ENCODE measurements at places on chromosomes 6 and 20. TPM values are rescaled to one million over a fixed set of nuclear protein-coding genes. Genes with fewer than 3 reads are reported as not detected.

DNA sequence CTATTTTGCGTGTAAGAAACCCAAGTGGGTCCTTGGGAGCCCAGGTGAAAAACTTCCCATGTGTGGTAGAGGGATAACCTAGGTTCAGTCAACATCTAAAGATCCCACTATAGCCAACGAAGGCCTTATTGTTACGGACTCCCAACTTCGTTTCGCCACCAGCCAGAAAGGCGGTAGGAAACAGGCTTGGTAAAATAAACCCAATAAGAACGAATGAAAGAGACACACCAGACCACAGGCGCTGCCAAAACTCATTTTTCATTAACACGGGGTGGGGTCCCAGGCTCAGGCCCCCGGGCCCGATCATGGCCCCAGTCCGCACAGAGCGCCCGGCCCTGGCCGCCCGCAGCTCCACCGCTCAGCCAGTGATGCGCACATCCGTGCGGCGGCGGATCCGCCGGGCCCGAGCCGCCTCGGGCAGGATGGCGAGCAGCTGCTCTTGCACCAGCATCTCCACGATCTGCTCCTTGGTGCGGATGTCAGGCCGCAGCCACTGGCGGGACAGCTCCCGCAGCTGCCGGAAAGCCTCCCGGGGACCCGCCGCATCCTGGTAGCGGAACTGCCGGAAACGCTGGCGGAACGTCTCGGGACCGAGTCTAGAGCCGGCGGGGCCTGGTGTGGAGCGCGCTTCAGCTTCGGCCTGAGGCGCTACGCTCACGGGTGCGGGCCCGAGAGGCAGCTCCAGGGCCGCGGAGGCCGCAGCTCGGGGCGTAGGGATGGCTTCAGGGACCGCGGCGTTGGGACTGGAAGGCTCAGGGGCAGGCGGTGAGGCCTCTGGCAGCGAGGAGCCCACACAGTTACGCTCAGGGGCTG lies 709 bp downstream of the SCAND1 start:
- ATAC-seq = peak; percentile 24

DNA sequence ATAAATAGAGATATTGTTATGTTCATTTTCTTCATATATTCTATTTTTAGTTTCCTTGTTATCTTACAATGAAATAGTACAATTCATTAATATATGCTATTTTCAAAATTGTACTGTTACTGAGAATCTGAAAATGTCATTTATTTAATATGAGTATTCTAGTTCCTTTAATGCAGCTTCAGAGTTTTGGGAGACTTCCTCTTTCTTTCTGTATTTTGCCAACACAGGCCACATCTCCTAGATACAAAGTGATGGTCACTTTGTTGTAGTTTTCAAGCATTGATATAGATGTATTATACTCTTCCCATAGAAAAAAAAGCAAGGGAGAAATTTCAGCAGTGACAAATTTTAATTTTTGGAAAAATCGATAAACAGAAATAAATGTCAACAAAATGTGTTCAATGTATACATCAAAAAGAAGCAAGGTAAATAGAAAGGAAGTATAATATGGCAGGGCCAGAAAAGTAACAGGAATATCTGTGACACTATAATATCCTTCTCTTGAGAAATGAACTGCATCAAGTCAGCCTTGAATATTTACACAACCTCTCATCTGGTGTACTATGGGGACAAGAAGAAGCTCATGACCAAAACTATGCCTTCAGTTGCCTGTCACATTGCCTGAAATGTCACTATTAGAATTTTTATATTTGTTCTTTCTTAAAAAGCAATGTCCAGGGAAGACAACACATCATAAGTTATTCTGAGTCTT lies 396.0 kb downstream of the TBC1D32 start:
- no peak for ATAC-seq

GRCh38 chr6:6629402-6629801 lies 40.9 kb downstream of the LY86 start:
- ATAC-seq = no peak

DNA sequence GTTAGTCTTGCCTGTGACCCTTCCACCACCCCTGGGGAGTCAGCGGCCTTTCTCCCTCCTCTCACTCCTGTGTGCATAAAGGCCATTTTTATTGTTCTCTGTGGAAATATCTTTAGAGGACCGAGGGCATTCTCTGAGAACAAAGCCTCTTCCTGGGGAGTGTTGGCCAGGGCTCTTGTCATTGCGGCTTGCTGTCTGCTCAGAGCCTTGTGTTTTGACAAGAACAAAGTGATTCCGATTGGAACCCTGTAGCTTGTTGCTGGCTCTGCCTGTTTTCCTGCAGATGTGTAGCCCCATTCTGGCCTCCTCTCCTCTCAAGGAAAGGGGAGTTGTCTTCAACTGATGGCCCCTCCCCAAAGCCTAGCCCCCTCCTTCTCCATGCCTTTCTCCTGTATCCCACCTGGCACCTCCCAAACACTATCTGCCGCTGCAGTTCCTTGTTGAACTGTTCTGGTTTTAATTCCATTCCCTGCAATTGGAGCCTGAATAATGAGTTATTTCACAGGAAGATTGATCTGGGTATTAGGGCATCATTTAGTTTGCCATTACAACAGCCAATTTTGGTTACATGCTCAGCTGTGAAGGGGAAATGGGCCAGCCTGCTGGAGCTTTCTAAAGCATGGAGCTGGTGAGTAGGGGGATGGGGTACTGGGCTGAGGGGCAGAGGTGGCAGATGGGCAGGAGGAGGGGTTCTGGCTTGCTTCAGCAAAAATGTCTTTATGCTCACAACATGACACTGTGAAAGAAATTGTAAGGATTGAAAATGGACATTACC lies 252.5 kb downstream of the LRFN2 start:
- ATAC-seq = peak; percentile 27

DNA sequence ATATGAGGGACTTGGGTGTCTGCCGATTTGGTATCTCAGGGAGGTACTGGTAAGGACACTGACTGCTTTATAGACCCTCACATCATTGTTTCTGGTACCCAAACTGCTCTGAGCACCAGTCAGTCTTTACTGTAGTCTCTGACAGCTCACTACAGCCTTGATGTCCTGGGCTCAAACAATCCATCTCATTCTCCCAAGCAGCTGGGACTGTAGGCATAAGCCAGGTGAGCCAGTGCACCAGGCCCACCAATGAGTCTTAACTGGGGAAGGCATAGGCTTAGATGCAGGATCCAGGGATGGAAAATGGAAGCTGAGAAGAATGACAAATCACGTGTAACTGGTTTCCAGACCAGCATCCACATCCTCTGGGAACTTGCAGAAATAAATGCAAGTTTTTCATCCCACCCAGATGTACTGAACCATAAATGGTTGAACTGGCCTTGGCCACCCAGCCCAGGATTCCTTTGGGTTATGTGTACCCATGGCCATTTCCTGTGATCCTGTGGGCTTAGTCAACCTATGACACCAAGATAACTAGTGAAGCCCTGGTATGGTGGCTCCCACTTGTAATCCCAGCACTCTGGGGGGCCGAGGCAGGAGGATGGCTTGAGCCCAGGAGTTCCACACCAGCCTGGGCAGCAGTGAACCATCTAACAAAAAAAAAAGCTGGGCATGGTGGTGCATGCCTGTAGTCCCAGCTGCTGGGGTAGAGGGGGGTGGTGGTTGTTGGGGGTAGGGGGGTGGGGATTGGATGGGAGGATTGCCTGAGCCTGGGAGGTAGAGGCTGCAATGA lies 5.8 kb downstream of the TUBB start:
- no peak for ATAC-seq

DNA sequence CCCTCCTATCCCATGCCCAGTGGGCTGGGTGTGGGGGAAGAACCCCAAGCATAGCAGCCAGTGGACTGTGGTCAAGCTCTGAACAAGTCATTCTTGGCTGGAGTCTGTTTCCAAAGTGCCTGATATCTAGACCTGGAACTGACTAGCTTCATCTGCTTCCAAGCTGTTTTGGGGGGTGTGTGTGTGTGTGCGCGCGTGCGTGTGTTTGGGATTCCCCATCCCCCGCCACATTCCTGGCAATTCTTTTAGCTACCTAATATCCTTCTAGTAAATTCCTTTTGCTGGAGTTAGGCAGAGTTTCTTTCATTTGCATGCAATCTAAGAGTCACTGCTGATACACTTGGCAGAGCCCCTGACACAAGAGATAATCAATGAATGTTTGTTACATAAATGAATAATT lies 7.8 kb downstream of the PAK5 start:
- no peak for ATAC-seq

DNA sequence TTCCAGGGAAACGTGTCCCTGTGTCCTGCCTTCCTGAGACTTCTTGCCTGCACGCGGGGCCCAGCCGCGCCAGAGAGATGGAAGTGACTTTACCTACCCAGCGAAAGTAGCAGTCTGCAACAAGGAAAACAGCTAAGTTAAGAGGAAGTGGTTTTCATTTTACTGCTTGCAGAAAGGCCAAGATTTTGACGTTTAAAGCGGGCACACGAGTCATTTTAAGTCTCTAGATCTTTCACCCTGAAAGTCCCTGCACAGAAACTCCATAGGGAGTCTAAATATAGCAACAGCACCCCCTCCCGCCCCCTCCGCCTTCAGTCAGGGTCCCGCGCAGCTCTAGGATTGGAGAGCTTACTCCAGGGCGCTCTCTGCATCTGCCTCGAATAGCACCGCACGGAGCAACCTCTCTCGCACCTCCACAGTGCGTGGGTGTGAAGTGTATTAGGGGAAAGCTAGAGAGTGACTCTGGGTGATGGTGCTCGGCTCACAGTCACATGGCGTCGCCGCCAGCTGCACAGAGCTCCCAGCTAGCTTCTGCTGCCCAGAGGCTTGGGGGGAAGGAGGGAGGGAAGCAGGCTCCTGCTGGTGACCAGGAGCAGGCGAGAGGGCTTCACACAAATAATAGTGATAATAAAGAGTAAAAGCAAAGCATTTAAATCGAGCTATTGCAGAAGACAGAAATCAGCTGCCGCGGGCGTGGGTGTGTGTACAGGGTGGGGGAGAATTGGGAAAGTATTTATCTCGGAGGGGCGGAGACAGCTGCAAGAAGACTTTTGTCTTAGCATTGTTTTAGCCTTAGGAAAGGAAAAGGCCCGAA lies 1.8 kb upstream of the KCNQ5 start:
- ATAC-seq = peak; percentile 5

GRCh38 chr6:14344486-14344885 lies 226.9 kb downstream of the CD83 start:
- no peak for ATAC-seq

DNA sequence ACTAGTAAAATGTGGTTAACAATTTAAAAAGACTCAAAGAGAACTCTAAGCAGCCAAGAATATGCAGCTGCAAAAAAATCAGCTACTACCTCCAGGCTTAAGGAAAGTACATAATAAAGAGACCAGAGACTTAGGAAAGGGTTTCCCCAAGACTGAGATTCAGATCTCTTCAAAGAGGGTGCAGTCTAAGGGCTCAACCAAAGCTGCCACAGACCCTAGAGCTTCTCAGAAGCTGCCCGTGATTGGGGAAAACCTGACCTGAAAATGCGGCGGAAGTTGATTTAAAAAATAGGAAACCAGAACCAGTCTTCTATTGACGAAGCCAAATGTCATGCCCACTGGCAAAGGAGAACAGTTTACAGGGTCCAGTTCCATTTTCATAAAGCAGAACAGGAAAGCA lies 516.8 kb upstream of the MARCKS start:
- ATAC-seq = no peak

- no peak for ATAC-seq
These were observed 102.5 kb upstream of the IYD start for GRCh38 chr6:150266309-150266708.

DNA sequence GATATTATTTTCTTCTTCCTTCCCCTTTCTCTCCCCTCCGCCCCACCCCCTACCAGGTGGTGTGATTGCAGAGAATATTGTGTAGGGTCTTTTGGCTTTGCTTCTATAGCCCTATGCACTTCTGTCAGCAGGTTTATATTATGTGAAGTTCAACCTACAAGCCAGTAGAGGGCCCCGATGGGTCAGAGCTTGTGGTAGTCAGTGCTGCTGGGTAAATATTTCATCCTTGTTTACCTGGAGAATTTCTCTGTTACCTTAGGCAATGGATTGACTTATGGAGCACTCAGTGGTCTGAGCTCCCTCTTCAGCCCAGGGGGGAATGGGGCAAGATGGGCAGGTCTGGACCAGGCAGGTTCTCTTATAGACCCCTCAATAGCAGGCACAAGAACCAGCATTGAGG lies 720.9 kb downstream of the GRIK2 start:
- ATAC-seq = peak; percentile 23

DNA sequence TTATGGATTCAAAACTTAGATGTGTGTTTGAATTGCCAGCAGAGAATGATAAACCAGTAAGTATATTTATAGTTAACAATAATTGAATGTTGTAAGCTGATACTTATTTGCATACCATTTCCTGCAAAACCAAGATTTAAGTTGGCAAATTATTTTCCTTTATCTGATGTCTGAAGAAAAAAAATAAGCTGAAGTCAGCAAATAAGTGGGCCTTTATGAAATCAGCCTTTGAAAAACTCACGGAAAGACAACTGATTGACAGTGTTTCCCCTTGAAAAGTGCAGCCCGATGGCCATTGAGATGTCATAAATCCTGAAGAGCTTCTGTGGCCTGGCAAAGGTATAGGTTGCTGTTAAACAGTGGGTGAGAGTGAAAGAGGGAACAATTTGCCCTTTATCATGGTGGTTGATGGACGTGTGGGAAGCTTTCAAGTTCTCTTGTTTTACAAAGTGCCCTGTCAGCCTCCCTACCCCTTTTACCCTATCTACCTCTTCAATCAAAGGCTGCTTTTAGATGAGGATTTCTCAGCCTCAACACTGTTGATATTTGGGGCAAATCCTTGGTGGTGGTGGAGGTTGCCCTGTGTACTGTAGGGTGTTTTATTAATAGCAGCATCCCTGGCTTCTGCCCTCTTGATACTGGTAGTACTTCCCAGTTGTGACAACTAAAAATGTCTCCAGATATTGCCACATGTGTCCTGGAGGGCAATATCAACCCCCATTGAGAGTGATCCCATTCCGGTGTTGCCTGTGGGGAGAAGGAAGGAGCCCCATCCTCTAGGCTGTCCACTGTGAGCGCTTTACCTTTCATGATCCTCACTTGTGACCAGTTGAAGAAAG lies 50.2 kb downstream of the VAPB start:
- no peak for ATAC-seq

DNA sequence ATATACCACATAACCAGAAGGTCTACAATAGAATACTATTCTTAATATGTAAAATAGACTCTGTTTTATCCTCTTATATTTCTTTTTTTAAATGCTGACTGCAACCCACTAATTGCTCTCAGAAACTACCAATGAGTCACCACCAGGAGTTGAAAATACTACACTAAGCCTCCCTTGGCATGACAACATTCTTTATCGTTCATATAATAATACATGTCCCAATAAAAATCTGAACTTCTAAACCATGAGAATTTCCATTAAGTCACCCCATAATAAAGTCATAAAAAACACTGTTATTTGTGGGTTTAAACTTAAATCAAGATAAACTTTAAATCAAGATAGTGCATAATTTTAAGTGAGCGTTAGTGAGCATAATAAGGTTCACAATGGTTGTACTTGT lies 4.2 kb downstream of the HACE1 start:
- no peak for ATAC-seq

- no peak for ATAC-seq
These were observed 50.4 kb upstream of the MPC1 start for GRCh38 chr6:166433096-166433495.

Gene APCDD1L
- 6.1 TPM for total RNA-seq
